ENCODE measurements at places on chromosomes 1 and 21.

DNA sequence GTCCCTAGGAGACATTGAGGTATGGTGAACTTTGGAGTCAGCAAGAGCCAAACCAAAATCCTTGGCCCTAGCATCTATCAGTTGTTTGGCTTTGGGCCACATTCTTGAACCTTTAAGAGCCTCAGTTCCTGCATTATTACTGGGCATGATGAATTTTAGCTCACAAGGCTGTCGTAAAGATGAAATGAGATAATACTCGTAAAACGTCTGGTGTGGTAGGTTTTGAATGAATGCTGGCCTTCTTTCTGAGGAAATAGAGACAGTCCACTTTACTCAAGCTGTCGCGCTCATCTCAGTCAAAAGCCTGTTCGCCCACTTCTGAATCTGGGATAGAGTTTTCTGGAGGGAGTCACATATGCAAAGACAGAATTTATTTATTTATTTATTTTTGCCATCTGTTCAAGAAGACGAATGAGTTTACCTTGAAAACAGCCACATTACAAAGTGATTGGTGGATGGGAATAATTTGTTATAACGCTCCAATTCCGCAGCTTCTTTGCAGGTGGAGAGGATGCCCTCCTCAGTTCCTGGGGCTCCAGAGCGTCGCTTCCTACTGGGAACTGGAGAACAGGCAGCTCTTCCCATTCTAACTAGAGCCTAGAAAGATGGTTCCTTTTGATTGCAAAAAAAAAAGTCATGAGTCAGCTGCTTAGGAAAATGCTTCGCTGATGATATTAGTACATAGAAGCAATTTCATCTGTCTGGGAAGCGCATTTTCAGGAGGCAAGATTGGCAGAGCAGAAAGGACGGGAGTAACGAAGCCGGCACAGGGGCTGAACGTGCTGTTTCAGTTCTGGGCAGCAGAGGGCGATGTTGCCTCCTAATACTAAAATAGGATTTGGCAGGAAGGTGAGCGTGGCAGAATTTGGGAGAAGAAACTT, 49.9 kb upstream of the CYP2J2 start:
- DNase-seq = no peak

GRCh38 chr1:201190624-201191051, at the start of gene IGFN1:
TSS of gene IGFN1 (plus strand) at chr1:201190824. CDS start at chr1:201193294, 2,470 bp downstream.
- no peak for DNase-seq

DNA sequence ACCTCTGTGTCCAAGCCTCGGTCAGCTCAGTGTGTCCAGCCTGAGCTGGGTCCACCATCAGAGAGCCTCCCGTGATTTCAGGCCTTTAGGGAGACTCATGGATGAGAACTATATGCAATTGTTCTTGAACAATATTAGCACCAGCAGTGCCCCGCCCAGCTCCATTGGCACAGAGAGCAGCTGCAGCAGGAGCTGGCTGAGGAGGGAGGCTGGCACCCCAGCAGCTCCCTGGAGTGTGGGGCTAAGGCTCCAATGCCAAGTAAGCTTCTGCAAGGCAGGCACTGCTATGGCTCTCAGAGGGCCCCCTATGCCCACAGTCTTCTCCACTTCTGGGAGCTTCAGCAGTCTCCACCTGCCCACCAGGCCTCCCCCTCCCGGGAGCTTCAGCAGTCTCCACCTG, 593.3 kb downstream of the MATN1 start:
- no peak for DNase-seq

GRCh38 chr1:51421964-51422363, 91.6 kb upstream of the TTC39A start:
- DNase-seq = peak; percentile 24

- DNase-seq = no peak
These were observed 44.2 kb downstream of the TMEM53 start for GRCh38 chr1:44630116-44630515.

GRCh38 chr1:34108269-34108668, 56.8 kb downstream of the CSMD2 start:
- no peak for DNase-seq
